NCI-H2227 treated with DMSO at 0.1 percent for 48 hours (cell line): ENCODE measurements at places on chromosomes 3 and 15.

DNA sequence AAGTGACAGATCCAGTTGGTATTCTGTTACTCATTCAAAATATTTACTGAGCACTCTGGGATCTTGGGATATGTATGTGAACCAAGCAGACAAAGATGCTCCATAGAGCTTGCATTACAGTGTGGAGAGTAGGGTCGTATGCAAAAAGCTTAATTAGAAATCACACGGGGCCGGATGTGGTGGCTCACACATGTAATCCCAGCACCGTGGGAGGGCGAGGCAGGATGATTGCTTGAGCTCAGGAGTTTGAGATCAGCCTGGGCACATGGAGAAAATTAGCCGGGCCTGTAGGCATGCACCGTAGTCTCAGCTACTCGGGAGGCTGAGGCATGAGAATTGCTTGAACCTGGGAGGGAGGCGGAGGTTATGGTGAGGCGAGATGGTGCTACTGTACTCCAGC is 68.7 kb upstream of the MB21D2 start:
- DNase-seq, result no peak

- DNase-seq, result no peak
These were observed 78.8 kb downstream of the TLE3 start for GRCh38 chr15:70018646-70019600.

DNA sequence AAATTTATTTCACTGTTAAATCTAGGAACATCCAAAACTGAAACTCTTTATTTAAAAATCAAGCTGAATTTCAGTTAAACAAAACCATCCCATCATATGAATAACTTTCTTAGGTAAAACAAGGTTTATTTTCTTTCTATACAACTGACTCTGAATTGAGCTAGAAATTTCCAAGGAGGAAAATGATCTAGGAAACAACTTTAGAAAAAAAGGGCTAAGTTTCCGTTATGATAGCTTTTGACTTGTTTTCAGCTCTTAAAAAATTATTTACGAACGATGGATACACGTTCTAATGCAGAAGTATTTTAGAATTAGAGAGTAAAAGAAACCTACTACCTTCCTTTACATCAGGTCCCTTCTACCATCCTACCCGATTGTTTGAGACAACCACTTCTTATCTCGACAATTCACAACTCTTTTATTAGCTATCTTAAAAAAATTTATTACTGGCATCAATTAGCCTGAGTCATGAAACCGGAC is 1.8 kb upstream of the IGF1R start:
- no peak for DNase-seq

- no peak for DNase-seq
These were observed 3.0 kb upstream of the LDHAL6B start for GRCh38 chr15:59203657-59204056.

DNA sequence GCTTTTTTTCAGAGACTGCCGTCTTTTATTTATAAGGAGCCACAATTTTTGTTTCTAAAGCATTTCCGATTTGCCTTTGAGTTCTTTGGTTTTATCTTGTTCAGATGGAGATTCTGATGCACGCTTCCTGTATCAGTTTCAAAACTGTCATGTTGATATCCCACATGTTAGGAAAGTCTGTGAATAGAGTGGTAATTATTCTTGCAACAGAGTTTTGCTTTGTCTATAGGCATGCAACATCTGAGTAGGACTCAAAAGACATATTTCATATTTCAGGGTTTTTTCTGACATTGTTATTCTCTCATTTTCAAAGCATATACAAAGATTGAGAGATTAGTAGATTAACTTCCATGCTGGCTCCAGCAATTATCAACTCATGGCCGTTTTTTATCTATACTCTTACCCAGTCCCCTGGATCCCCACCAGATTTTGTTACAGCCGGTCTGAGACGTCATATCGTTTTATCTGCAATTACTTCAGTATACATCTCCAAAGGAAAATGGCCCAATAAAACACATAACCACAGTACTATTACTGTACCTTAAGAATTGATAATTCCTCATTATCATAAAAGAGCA is 22.4 kb downstream of the PAQR5 start:
- DNase-seq, result no peak

GRCh38 chr3:192408647-192409200 is 318.6 kb downstream of the FGF12 start:
- DNase-seq, result no peak

DNA sequence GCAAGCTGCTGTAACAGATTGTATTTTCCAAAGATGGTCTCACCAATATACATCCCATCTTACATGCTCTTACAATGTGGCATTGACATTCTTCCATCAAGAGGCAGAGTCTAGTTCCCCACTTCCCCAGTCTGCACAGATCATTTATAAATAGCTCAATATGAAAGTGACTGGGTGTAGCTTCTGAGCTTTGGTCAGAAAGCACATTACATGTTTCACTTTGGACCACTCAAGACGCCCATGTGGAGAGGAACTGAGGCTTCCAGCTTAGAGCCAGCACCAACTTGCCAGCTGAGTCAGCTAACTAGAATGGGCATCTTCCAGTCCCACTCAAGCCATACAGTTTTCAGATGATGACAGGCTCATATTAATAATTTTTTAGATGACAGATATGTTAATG is 45.5 kb downstream of the GREM1 start:
- DNase-seq, result no peak

DNA sequence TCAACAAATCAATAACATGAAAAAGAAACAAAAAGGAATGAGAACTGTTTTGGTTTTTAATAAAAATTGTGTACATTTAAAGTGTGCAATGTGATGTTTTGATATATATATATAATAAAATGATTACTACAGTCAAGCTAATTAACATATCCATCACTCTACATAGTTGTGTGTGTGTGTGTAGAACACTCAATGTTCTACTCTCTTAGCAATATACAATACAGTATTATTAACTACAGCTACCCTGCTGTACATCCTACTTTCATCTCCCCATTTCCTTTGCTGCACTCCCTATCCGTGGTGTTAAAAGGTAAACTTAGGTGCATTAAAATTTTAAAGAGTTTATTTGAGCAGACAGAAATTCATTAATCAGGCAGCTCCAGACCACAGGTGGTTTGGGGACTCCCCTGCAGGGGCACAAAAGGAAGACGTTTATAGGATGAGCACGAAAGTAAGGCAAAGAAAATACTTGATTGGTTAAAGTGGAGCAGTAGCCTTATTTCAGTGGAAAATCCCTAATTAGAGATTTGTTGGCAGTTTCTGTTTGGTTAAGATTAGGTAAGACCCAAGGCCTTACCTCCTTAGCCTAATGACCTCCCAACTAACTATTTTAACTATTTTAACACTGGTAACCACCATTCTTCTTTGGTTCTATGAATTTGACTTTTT is 61.8 kb upstream of the SNRK start:
- DNase-seq, result no peak

GRCh38 chr3:120763601-120764000 is 21.1 kb downstream of the GTF2E1 start:
- DNase-seq, result no peak

- DNase-seq, result no peak
These were observed 337.8 kb downstream of the RBMS3 start for GRCh38 chr3:29618395-29619282.

DNA sequence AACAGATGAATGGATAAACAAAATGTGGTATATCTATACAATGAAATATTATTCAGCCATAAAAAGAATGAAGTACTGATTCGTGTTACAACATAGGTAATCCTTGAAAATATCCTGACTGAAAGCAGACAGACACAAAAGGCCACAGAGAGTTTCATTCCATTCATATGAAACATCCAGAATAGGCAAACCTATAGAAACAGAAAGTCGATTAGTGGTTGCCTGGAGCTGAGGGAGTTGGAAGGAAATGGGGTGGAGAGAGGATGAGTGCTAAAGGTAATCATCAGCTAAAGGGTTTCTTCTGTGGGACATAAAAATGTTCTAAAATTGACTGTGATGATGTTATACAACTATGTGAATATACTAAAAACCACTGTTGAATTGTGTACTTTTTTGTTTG is 22.9 kb downstream of the FOXP1 start:
- no peak for DNase-seq

- peak; percentile 9 for DNase-seq
These were observed 21.4 kb downstream of the CACNA2D2 start for GRCh38 chr3:50481992-50482391.

GRCh38 chr3:107235193-107235927 is 141.9 kb upstream of the CCDC54 start:
- no peak for DNase-seq

GRCh38 chr3:127002195-127003174 is 19.6 kb downstream of the PLXNA1 start:
- DNase-seq, result no peak

DNA sequence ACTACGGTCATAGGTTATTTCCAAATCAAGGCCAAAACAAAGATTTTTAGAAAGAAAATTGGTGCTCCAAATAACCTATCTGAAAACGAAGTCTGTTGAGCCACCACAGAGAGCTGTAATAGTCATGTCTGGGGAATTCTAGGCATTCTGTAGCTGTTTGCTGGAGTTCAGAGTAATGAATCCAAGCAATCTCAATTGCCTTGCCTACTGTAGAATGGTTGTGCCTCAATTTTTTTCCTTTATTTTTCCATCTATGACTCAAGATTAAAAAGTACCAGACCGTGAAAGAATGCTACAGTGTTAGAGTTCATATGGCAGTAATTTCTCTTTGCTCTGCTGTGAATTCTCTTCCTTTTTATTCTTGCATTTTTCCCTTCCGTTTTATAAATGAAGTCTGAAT is 1007.2 kb upstream of the ALCAM start:
- DNase-seq, result no peak

- no peak for DNase-seq
These were observed 17.1 kb downstream of the PRR23E start for GRCh38 chr3:127209840-127210653.

- DNase-seq, result no peak
These were observed 28.6 kb upstream of the ZSCAN2 start for GRCh38 chr15:84572231-84572630.

DNA sequence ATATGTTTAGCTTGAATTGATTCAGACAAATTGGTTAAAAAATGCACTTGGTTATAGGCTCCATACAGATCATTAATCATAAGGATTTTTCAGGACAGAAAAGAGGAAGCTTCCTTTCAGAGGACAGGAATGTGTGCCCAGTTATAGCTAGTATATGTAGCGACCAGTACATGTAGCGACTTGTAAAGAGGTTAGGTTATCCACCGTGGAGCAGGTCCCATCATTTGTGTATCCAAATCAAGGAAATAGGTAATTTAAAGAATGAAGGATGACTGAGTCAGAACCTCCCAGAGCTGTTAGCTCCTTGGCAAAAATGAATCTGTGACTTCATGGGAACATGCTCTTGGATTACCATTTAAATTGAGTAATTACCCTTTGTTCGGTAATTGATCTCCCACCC is 15.8 kb upstream of the P2RY12 start:
- DNase-seq, result no peak

- DNase-seq, result no peak
These were observed 1.1 kb upstream of the RNU6-1 start for GRCh38 chr15:67840749-67841512.

GRCh38 chr15:40204100-40204499 is 34.8 kb upstream of the PAK6 start:
- DNase-seq, result no peak

- DNase-seq, result no peak
These were observed 43.6 kb upstream of the CTSH start for GRCh38 chr15:78988361-78988911.

DNA sequence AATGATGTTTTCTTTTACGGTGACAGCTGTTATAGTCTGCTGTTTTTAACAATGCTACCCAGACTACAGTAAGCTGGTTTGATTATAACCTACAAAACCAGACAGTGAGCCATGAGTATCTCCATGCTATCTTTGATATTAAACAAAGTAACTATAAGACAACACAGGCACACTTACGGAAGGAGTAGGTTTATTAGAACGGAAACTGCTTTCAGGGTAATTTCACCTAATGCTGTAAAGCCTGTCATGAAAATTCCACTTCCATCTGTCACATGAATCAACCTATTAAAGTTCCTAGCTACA is 33.0 kb downstream of the VPS13C start:
- DNase-seq, result no peak

DNA sequence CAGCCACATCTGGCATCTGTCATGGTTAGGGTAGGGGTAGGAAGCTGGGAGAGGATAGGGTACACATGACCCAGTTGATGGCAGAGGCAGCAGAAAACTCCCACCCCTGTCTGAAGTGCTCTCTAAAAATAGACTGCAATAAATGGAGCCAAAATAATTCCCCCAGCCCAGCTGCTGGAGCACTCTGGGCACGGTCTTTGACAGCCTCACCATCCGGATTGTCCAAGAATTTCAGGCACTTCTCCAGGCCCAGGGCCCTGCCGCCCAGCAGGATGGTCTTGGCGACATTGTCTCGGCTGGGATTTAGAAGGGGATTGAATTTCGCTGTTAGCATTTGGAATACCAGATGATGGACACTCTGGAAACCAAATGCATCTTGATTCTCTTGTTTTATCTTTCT is 103.7 kb downstream of the IQSEC1 start:
- no peak for DNase-seq

GRCh38 chr3:12966847-12967605 is 106.2 kb downstream of the IQSEC1 start:
- no peak for DNase-seq

DNA sequence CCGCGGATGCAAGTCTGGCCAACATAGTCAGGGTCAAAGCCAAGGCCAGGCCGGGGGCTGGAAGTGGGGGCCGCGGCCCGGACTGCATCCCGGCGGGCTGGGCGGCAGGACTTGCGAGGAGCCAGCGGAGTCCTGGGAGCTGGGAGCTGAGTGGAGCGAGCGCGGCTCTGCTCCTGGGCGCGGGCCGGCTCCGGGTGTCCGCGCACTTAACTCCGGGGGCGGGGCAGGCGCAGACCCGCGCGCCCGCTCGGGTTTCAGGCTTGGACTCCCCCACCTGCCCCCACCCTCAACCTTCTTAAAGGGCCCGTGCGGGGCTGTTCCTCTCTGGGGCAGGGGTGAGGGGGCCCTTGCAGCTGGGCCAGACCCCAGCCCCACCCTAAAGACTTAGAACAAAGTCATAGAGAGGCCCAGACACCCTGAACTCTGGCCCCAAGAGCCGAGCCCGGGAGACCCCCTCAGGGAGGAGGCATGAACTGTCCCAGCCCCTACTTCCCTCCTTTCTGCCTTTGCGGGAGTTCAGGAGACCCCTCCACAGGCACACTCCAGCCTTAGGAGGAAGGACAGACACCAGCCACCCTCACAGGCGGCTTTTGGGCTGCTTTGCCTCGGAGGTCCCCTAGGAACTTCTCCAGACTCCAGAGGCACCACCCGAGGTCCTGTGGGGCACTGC is at the start of gene CSPG4:
Gene CSPG4 (minus strand): TSS at position 181 of the 670 bp plus-strand sequence. CDS start 93 bp downstream, at position 88.
- peak; percentile 2 for DNase-seq

DNA sequence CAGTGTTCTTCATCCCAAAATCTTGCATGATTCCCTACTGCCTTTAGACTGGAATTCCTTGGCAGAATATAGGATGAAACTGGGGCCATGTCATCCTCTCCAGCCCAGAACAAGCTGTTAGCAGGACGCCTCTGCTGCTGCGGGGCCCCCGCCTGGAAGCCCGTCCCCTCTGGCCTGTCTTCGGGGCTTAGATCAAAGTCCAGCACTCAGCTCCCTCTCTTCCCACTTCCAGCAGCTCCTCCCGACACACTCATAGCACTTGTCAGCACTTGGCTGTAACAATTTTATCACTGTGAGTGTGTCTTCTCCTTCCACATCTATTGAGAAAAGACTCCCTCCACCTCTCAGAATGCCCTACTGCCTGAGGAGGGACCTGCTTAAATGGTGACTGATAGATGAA is 112.0 kb upstream of the HACD2 start:
- DNase-seq, result no peak
